ENCODE measurements at places on chromosomes 5 and 9.

DNA sequence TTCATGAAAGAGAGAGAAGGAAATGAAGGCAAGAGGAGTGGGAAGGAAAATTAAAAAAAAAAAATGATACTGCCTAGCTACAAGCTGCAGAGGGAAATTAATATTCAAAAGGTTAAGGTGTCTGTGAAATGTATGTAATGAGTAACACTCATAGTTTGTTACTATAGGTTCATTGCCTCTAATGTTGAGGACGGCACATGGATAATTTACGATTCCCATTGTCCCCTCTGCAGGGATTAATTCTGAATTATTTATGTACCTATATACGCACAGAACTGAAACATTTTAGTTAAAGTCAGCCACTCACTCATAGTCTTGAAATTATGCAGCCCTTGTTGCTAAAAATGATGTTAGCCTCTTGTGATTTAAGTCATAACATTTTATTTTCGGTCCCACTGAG, 869.1 kb downstream of the NR2F1-AS1 start:
- no peak for DNase-seq

GRCh38 chr5:74822288-74822687, 43.9 kb downstream of the FAM169A start:
- no peak for DNase-seq

- DNase-seq = no peak
These were observed 3.7 kb downstream of the TRMO start for GRCh38 chr9:97918611-97919010.

DNA sequence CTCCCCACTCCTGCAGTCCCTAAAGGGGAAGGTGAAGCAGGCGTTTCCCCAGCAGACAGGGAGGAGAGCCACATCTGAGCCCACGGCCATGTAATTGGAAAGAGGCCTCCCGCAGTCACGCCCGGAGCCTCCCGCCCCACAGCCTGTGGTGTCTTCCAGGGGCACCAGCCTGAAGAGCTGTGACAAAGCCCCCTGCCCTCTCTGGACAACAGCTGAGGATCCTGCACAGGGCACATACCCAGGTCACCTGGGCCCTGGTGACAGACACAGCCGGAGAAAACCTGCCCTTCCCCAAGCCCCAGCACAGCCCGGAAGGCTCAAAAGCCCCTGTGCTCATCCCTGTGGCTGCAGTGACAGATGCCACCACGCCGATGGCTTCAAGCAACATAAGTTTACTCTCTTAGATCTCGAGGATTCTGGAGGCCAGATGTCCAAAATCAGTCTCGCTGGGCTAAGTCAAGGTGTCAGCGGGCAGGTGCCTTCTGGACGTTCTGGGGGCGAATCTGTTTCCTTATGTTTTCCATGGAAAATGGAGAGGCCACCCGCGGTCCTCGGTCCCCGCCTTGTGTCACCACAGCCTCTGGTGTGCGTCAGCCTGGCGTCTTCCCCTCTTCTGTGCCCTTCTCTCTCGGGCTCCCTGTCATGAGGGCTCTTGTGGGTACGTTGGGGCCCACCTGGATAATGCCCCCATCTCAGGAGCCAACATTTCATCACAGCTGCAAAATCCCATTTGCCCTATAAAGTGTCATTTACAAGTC, 71.5 kb downstream of the PSMB7 start:
- DNase-seq = no peak

- no peak for DNase-seq
These were observed 2.0 kb upstream of the C5orf15 start for GRCh38 chr5:133970325-133970909.

DNA sequence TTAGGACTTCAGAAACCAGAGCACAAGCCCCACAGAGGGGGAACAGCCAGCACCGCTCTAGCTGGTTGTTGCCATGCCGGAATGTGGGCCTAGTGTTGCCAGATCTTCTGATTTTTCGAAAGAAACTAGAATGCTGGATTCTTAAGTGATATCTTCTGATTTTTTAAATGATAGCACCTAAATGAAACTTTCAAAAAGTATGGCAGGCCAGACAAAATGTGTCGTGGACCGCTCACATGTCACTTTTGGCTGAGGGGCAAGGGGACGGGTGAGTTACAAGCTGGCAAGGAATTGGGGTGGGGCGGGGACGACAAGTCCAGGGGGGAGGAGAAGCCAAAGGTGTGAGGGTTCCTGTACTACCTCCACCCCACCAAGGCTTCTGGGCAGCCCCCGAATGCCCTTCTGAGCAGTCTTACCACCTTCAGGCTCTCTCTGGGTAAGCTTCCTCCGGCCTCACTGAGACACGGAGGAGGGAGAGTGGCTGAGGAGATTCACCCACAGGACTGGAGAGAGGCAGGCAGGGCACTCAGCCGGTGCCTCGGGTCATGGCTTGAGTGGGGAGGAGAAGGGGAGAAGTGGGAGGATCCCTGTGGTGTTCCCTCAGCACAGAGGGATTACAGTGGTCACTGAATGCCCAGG, 10.3 kb downstream of the B4GALT7 start:
- no peak for DNase-seq

DNA sequence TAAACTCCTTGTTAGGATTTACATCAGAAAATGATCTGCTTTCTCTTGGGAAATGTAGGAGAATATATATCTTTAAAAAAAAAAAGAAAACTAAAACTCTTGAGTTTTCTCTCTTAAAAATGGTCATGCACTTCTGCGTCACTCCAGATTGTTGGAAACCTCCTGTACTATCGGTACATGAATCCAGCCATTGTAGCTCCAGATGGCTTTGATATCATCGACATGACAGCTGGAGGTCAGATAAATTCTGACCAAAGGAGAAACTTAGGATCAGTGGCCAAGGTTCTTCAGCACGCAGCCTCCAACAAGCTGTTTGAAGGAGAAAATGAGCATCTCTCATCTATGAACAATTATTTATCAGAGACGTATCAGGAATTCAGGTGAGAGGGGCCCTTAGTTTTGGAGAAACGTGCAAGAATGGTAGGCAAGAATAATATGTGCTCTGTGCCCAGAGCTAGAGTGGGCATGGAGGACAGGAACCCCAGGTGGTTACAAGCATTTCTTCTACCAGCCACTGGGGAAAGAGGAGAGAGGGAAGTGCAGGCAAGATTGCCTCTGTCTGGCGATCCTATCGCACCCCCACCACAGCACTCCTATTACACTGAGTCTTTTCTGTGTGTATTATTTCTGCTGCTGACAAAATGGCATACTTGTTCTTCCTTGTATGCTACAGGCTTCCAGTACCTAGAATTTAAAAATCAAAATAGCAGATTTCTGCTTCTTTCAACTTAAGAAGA, 41.4 kb upstream of the F2R start:
- DNase-seq = no peak

DNA sequence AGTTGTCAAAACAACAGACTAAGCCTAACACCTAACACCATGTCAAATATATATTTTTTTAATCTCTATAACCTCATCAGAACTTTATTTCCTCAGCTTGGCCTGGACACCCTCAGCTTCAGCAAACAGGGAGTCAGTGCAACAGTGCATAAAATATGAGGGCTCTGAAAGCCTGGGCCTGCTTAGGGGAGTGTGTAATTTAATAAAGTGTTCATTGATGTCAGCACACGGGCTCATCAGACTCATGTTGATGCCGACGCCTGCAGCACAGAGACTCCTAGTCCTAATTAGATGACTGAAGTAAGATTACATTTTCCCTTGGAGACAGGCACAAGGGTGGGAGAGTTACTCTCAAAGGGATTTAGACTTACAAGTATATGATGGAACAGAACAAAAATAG, 37.8 kb downstream of the CDH10 start:
- no peak for DNase-seq

DNA sequence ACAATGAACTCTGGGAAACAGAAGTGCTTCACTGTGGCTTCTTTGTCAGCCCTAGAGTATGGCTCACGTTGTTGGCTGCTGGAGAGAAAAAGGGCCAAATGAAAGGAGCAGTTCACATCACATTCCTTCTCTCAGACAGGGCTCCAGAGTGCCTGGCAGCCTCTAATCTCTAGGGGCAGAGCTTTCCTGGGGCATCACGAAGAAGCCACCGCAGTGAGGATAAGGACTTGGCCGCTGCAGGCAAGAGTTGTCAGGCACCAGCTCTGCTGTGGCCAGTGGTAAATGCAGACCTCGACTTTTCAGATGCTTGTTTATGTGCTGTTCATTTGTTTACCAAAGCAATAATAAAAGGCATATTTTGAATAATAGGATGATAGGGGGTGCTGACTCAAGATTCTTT, 227.2 kb downstream of the ICE1 start:
- no peak for DNase-seq

DNA sequence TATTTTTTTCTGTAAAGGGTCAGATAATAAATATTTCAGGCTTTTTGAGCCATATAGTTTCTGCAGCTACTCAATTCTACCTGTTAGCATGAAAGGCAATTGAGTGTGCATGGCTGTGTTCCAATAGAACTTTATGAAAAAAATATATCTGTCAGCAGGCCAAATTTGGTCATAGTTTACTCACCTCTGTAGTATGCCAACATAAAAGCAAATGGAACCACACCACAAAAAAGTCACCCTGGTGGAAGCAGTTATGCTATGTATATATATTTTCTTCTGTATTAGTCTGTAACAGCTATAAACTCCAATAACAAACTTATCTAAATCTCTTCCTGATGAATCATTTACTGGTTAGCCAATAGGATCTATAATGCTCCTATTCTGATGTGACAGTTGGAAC, 3.4 kb downstream of the SLC38A9 start:
- no peak for DNase-seq

DNA sequence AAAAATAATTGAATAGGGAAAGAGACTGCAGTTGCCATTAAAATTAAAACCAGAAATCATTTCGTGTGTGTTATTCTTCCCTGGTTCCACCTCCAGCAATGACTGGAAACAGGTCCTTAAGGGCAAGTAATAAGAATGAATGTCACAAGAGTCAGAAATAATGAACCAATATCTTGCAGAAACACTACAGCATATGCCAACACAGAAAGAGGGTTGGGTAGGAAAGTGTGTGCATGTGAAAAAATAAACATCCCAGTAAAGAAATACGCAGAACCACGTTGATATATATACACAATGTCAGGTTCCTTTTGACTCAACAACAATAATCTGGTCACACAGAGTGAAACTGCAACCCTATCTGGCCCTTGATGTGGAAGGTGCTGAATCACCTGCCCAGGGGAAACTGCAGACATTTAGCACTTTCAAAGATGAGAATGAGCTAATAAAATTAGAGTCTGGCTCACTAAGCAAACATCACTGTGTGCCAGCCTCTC, 15.0 kb downstream of the HMHB1 start:
- no peak for DNase-seq

- no peak for DNase-seq
These were observed 15.4 kb downstream of the TSPAN17 start for GRCh38 chr5:176662371-176663333.

DNA sequence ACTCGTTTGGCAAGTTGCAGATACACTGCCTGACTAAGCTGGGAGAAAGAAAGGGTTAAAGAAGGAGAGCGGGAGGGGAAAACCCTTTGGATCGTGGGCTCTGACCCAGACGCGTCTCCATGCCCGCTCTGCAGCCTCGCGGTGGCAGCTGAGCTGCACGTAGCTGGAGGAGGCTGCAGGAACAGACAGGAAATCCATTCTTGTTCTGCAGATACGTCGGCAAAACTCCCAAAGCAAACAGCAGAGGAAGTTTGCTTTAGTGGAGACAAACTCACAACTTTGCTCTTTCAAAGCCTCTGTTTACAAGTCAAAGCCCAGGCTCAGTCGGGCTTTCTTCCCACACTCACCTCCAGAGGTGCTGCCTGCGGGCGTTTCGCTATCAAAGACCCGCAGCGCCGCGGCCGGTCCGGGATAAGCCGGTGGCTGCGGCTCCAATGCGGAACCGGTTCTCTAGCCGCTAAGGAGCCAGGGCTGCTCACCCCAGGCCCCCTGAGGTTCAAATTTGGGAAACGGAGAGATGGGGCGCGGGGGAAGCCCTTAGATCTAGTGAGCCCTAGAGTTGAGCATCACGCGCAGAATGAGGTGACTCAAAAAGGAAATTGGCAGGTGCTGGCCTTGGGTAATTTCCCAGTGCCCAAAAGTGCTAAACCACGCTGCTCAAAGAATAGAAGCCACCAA, 60.7 kb downstream of the MAT2B start:
- DNase-seq = no peak

- no peak for DNase-seq
These were observed 52.0 kb upstream of the DAPK1 start for GRCh38 chr9:87445646-87446045.

DNA sequence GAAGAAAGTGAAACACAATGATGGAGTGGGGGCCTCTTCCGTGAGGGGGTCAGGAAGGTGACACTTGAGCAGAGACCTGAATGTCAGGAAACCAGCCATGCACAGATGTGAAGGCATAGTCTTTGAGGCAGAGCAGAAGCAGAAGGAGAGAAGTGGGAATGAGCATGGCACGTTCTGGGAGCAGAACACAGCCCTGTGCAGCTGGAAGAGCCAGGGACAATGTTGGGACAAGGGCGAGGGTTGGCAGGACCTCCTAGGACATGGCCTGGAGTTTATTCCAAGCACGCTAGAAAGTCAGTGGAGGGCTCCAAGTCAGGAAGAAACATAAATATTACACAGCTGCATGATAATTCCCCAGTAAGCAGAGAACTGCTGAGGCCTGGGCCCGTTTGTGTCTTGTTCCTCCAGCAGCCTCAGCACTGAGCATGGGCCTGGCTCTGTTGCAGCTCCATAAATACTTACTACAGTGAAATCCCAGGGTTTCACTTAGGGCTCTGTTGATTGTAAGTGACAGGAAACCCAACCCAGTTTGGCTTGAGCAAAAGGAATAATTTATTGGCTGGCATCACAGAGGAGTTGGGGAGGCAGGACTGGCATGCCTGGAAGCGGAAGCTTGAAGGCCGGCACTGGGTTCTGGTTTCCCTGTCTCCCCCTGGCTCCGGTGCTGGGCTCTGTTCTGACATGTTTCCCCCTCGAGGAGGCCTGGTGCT, 66.2 kb downstream of the MVB12B start:
- no peak for DNase-seq

DNA sequence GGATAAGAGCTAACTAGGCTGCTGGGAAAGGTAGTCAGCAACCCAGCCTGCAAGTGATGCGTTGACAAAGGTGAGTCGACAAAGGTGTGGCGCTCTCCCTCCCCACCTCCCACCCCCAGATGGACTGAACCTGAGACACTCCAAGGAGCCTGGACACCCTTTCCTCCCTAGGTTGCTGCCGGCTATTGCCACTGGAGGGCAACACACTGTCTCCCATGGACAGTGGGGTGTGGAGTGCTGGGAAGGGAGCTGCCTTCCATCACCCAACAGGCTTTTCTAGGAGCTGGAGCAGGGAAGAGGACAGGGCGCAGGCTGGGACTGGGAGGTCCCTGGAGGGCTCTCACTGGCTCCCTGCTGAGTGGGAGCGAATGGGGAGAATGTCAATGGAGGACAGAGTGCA, 75.4 kb upstream of the ARAP3 start:
- DNase-seq = no peak

DNA sequence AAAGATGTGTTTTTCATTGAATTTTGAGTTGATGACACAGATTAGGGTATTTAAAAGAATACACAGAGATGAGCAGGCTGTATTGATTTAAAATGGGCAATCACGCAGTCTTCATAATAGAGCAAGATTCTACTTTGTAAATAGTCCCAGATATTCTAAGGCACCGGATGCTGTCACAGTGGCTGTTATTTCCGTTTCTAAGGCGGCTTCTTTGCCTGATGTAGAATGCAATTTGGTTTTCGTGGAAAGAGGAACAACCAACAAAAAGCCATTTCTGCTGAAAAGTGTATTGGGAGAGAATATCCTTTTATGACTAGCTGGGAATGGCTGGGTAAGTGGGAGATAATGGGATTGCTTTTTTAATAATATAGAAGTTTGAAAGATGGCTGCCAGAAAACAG, 17.5 kb downstream of the PRKACG start:
- DNase-seq = no peak

GRCh38 chr9:80867731-80868130, 821.6 kb downstream of the TLE1 start:
- no peak for DNase-seq

Measured in stimulated activated CD8-positive, alpha-beta memory T cell treated with anti-CD3 and anti-CD28 coated beads, Interleukin-4, amount 100 ng/mL, for 1 hour (primary cell).